ENCODE measurements at places on chromosomes 12 and 14.

- DNase-seq = no peak
These were observed 353.2 kb upstream of the ATP2B1 start for GRCh38 chr12:90061809-90062208.

GRCh38 chr12:90390947-90391346 lies 564.0 kb downstream of the CCER1 start:
- no peak for DNase-seq

DNA sequence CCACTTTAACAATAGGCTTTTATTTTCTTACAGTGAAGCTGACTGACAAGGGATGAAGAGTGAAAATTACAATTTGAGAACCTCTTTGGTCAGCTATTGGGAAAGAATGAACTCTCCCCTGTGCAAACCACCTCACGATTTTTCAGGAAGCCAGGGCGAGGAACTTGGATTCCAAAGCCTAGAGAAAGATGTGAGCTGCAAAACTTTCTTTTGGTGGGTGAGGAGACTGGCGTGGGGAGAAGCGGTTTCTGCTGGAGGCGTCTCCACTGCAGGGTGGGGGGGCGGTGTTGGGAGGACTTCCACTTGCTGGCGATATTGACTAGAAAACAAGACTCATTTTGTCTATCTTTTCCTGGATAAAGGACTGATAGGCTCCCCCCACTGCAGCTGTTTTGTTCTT lies 59.3 kb upstream of the VRK1 start:
- no peak for DNase-seq

DNA sequence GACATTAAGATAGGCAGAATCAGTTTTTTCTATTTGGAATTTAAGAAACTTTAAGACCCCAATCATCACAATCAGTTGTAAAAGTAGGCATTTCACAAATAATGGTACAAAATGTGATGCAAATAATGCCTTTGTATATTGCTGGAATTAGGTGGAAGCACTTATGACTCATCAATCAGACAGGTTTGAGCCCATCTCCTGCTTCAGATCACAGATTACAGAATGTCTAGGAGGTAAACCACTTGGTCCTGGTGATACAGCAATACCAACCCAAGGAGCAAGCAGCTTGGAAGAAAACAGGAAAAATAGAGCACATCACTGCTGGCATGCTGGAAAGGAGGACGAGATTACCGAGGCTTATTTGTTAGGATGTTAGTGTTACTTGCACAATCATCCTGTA lies 57.6 kb downstream of the C12orf56 start:
- no peak for DNase-seq

DNA sequence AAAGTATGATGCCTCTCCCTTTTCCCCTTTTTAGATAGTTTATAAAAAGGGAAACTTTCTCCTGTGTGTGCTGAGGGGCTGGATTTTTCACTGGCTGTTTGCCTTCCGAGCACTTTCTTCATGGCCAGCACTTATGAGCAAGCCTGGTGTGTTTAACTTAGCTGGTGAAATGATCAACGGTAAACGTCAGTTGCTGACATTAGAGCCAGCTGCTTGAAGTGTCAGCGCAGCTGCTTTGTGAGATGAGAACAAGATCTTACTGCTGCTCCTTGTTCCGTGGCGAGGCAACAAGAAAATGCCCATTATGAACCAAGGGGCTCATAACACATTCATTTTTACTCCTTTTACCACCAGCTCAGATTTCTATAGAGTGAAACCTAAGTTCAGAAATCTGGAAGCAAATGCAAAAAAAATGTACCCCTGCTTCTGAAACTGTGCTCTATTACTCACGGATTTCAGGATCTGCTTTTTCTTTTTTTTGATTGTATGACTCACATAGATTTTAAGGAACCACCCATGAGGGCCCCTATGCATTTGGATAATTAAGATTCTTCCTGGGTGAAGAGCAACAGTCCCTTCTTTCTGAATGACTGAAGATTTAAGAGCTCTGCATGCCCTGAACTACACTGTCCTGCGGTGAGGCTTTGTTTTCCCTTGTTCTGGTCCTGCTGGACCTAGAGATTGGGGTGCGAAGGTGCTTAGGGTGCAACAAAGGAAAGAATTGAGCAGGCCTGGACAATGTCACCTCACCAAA lies 74.3 kb upstream of the CPM start:
- no peak for DNase-seq

GRCh38 chr14:43528321-43528720 lies 978.8 kb downstream of the FSCB start:
- DNase-seq = no peak

DNA sequence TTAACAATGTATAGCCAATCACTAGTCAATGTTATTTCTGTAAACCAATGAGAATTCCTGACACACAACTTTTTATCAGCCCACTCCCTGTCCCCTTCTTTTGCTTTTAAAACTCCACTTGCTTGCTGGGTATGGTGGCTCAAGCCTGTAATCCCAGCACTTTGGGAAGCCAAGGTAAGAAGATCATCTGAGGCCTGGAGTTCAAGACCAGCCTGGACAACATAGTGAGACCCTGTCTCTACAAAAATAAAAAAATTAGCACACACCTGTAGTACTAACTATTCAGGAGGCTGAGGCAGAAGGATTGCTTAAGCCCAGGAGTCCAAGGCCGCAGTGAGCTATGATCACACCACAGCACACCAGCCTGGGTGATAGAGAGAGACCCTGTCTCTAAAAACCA lies 87.8 kb downstream of the PAPLN start:
- DNase-seq = no peak

GRCh38 chr12:70920251-70920851 lies at the start of gene PTPRR:
Gene PTPRR (minus strand): TSS chr12:70920738. CDS start chr12:70920390, 348 bp downstream.
- DNase-seq = peak; percentile 10

DNA sequence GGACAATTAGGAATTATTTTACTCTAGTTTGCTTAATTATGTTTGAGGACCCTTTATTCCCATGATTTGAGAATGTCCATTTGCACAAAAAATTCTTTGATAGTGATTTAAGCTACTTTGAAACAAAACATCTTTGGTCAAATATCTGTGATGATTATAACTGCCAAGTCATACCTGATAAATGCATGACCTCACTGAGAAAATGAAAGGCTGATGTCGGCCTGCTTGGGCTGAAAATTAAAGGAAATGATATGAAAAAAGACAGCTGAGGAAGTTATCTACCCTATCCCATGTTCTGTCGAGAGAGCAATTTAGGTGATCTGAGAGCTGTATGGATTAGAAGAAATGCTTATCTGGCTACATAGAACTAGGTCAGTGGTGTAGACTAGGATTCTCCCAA lies 43.6 kb downstream of the ATL1 start:
- no peak for DNase-seq

- no peak for DNase-seq
These were observed 18.7 kb downstream of the PLEKHG3 start for GRCh38 chr14:64722842-64723447.

DNA sequence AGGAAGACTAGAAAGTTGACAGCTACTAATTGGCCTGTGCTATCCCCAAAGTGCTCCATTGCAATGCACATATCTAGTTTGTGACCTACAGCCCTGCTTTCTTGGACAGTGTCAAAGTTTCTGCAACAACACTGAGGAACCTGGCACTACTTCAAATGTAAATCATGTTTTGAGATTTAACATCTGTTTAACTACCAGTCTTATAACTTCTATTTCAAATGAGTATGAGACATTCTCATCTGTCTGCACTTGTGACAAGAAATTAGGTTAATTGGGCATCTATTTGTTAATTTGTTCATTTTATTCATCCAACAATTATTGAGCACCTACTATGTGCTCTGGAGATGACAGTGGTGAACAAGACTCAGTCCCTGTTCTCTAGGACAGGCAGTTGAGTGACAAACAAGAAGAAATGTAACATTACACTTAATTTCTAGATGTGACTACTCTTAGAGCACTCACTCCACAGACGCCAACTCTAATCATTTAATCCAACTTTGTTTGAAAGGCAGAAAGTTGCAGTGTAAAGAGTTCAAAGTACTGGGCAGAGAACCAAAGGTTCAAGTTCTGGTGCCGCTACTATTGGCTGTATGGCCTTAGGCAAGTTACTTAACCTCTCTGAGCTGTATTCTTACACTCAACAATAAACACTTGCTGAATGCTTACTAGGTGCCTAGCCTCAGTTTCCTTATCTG lies 74.8 kb downstream of the HECTD4 start:
- no peak for DNase-seq

GRCh38 chr12:125922330-125922729 lies 857.1 kb downstream of the AACS start:
- no peak for DNase-seq

DNA sequence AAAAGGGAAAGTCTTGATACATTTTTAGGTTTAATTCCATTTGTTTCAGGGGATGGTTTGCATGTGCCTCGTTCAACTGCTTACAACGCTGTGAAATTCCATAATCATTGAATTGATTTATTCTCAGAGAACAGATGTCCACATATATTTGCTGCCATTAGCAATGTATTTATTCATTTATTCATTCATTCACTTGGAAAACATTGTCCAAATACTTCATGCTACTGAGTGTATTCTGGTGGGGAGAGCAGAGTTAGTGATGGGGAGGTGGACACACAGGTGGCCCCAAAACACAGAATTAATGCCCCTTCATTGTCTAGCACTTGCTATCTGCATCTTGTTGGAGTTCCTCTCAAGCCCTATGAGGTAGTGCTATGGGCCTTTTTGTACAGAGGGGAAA lies 141.2 kb upstream of the PARP11 start:
- no peak for DNase-seq

- no peak for DNase-seq
These were observed 66.7 kb downstream of the CCDC88C start for GRCh38 chr14:91350813-91351511.

GRCh38 chr14:50001151-50001998 lies 108.5 kb downstream of the ARF6 start:
- DNase-seq = no peak

DNA sequence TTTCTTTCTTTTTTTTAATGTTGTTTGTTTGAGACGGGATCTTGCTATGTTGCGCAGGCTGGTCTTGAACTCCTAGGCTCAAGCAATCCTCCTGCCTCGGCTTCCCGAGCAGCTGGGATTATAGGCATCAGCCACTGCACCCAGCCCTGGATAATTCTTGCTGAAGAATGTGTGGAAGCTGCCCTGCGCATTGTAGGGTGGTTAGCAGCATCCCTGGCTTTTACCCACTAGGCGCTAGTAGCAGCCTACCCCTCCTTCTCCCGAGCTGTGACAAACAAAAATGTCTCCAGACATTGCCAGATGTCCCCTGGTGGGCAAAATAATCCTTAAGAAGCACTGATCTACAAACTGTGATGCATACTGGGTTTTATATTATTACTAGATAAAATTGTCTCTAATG lies 6.6 kb downstream of the DCAF4 start:
- DNase-seq = no peak

DNA sequence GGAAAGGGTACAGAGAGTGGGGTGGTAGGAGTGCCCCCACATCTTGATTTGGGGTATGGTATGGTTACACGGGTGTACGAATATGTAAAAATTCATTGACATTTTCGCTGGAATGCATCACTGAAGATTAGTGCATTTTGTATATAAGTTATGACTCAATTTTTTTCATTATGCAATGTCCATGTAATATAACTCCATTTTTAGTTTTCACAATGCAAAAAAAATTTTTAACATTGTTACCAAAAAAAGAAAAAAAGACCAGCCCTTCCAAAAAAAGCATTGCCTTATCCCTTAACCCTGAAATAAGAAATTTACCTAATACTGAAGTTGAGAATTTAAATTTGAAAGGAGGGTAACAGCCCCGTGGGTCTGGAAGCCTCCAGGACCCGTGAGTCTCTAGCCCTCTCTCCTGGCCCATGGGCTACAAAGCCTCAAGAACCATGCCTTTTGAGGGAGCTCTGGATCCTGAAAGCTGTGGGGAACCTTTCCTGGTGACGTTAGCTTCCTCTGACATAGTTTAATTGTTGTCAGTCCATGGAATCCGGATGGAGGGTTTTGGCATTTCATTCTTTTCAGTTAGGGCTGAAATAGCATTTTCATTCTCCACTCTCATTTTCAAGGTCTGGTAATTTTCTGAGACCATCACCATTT lies 55.6 kb upstream of the ACTN1 start:
- DNase-seq = no peak

DNA sequence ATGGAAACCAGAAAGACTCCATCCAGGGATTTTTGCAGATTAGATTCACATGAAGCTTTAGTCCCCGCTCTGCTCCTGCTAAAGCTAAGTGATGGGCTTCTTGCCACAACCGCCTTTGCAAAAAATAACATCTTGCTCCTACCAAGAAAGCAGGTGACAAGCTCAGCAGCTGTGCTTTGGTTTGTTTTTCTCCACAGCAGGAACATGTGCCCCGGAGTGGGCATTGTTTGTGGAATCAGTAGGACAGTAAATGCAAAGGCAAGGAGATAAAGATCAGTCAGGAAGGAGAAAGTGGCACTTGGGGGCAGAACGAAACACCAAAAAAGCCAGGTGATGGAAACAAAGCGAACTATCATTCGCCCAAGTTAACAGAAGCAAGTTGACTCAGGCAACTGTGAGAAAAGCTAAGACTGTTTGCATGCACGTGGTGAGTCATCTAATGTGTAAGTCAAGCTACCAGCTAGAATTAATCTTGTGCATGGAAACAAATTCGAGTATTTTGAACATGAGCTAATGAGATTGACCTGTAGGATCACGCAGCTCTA lies 165.5 kb upstream of the PLXNC1 start:
- DNase-seq = no peak

GRCh38 chr12:68667896-68668295 lies 18.9 kb upstream of the NUP107 start:
- DNase-seq = no peak

DNA sequence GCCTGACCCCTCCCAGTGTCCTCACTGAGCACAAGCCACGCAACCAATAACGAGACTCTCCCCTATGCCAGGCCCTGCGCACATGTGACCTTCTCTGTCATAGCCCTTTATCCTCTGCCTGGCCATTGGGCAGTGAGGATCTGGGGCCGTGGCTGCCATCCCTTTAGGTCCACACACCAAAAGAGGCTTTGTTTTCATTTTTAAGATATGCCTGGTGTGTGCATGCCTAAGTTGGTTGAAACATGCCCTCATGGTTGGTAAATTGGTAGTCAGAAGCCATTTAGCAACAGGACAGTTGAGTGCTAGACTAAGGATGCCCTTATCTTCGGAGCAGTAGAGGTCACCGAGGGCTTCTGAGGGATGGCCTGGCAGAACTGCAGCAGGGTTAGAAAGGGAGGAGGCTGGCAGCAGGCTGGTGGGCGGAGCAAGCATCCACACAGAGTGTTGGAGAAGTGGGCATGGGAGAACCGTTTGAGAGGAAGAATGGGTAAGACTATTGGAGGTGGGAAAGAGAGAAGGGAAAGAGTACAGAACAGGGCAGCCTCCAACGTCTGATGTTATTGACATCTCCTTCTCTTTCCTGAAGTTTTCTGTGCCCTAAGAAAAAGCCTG lies 75.1 kb downstream of the SLC24A4 start:
- no peak for DNase-seq

Measured in hypothalamus (tissue), 51 donors.